ENCODE measurements at places on chromosomes 6 and 20. TPM values are rescaled to one million over a fixed set of nuclear protein-coding genes. Genes with fewer than 3 reads are reported as not detected.
A peak's percentile ranks its signal among the peaks of the same experiment; 100 is the strongest.

DNA sequence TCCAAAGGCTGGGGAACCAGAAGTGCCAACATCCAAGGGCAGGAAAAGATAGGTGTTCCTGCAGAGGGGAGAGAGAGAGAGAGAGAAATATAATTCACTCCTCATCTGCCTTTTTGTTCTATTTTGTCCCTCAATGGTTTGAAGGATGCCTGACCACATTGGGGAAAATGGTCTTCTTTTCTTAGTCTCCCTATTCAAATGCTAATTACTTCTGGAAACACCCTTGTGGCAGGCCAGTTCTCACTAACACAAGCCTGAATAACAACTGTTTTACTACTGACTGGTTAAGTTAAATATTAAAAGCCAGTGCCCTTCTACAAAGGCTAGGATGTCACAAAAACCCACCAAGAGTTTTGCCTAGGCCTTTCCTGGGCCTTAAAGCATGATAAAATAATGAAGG is 425.4 kb upstream of the HTR1E start:
- no peak overlapping the region for H3K27ac ChIP-seq
- no peak overlapping the region for H3K4me3 ChIP-seq
- H3K27me3 ChIP-seq, result no peaks in the 10 kb centered on the region
- DNase-seq, result no peak

GRCh38 chr6:19643287-19643686 is 193.9 kb upstream of the ID4 start:
- H3K27ac ChIP-seq, result no peak overlapping the region
- H3K27me3 ChIP-seq, result no peaks in the 10 kb centered on the region
- H3K36me3 ChIP-seq, result no peaks in the 10 kb centered on the region
- H3K4me1 ChIP-seq, result no peaks in the 10 kb centered on the region
- no peak for DNase-seq

- H3K4me3 ChIP-seq, result no peak overlapping the region
- H3K36me3 ChIP-seq, result no peaks in the 10 kb centered on the region
- H3K27ac ChIP-seq, result no peak overlapping the region
- no peaks in the 10 kb centered on the region for H3K4me1 ChIP-seq
- DNase-seq, result peak; percentile 90
- no peaks in the 10 kb centered on the region for H3K27me3 ChIP-seq
Observed at GRCh38 chr20:57514273-57514751, 10.6 kb downstream of the CTCFL start.

DNA sequence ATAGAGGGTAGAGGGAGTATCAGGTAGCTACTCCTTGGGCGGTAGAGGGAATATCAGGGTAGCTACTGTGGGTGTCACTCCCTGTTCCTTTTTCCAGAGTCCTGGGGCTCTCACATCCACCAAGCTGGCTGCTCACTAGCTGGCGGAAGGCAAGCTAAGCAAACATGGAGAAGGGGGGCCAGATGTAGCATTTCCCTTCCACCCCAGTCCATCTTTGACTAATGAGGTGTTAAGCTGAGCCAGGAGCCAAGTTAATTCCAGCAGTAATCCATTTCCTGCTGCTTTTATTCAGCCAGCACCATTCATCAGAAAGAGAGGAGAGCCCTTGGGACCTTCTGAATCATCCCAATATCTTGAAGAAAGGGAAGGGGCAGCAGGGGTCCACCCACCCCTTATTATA is 330.0 kb downstream of the ZFAND3 start:
- no peaks in the 10 kb centered on the region for H3K27me3 ChIP-seq
- no peak for DNase-seq
- peaks cover 9% of the 10 kb centered on the region for H3K4me1 ChIP-seq
- no peak overlapping the region for H3K27ac ChIP-seq
- no peaks in the 10 kb centered on the region for H3K36me3 ChIP-seq
- no peak overlapping the region for H3K4me3 ChIP-seq

- no peak for DNase-seq
- no peaks in the 10 kb centered on the region for H3K36me3 ChIP-seq
- H3K27ac ChIP-seq, result no peak overlapping the region
- H3K4me3 ChIP-seq, result no peak overlapping the region
- no peaks in the 10 kb centered on the region for H3K27me3 ChIP-seq
Observed at GRCh38 chr6:73030257-73030656, 195.0 kb downstream of the KHDC1L start.

- H3K4me3 ChIP-seq, result no peak overlapping the region
- no peak overlapping the region for H3K27ac ChIP-seq
- no peaks in the 10 kb centered on the region for H3K36me3 ChIP-seq
- H3K4me1 ChIP-seq, result peaks cover 18% of the 10 kb centered on the region
- no peaks in the 10 kb centered on the region for H3K27me3 ChIP-seq
Observed at GRCh38 chr6:155498370-155498769, 42.7 kb upstream of the NOX3 start.

DNA sequence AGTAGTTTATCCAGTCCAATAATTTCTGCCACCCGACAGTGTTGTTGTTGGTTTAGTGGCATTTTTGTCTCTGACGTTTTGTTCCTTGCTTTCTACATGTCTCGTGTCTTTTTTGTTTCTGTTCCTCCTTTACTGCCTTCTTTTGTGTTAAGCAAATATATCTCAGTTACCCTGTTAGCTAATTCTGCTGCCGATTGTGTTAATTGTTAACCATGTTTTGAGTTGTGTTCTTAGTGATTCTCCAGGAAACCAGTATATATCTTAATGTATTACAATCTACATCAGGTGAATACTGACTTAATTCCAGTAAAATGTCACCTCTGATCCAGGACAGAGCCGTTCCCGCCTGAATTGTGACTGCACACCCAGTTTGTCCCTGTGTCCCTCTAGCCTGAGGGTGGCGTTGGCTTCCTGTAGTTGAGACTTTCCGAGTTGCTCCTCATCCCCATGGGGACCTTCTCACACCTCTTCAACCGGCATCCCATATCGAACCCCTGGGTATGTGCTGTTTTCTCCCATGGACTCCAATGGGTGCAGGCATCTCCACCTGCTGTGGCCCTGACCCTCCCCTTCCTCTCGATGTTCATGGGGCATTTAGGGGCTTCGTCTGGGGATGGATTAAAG is 35.8 kb upstream of the BHLHE23 start:
- no peak overlapping the region for H3K27ac ChIP-seq
- H3K4me1 ChIP-seq, result no peaks in the 10 kb centered on the region
- H3K27me3 ChIP-seq, result peaks cover 13% of the 10 kb centered on the region
- H3K4me3 ChIP-seq, result no peak overlapping the region

- no peak for DNase-seq
- H3K27ac ChIP-seq, result no peak overlapping the region
- H3K4me3 ChIP-seq, result no peak overlapping the region
- H3K27me3 ChIP-seq, result peaks cover 6% of the 10 kb centered on the region
Observed at GRCh38 chr20:43765916-43766315, 39.1 kb upstream of the GTSF1L start.

- H3K4me3 ChIP-seq, result no peak overlapping the region
- DNase-seq, result peak; percentile 88
Observed at GRCh38 chr20:44637522-44638372, 13.8 kb downstream of the ADA start.

- H3K4me1 ChIP-seq, result no peaks in the 10 kb centered on the region
Observed at GRCh38 chr6:73481969-73482368, 20.4 kb downstream of the MTO1 start.

- peak overlapping the region; percentile 83 for H3K27ac ChIP-seq
- H3K36me3 ChIP-seq, result no peaks in the 10 kb centered on the region
- H3K4me3 ChIP-seq, result peak overlapping the region; percentile 20
- H3K4me1 ChIP-seq, result peaks cover 15% of the 10 kb centered on the region
Observed at GRCh38 chr6:108133594-108134179, 32.1 kb upstream of the NR2E1 start.

DNA sequence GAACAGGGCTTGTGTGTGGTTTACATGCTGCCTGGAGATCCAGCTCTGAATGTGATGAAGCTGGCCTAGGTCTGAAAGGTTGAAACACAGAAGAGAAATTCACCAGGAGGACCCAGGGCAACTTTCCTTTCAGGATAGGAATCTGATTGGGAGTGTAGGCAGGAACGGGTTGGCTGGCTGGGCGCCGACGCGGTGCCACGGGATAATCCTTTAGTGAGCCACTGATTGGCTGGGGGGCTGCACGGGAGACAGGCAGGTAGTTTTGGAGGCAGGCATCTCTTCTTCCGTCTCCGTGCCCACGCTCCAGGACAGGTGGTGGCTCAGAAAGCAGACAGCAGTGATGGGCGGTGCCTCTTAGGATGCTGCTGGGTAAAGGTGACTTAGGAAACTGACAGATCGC is 294.6 kb downstream of the CDH4 start:
- no peak overlapping the region for H3K4me3 ChIP-seq
- no peaks in the 10 kb centered on the region for H3K27me3 ChIP-seq
- no peak overlapping the region for H3K27ac ChIP-seq
- H3K36me3 ChIP-seq, result no peaks in the 10 kb centered on the region
- no peak for DNase-seq
- H3K4me1 ChIP-seq, result no peaks in the 10 kb centered on the region

- DNase-seq, result no peak
- H3K27ac ChIP-seq, result no peak overlapping the region
- H3K4me1 ChIP-seq, result no peaks in the 10 kb centered on the region
Observed at GRCh38 chr20:19412254-19412653, 199.8 kb downstream of the SLC24A3 start.

GRCh38 chr6:170284126-170284773 is 6.6 kb downstream of the DLL1 start:
- H3K27ac ChIP-seq, result no peak overlapping the region
- peaks cover 3% of the 10 kb centered on the region for H3K4me1 ChIP-seq
- H3K36me3 ChIP-seq, result no peaks in the 10 kb centered on the region
- H3K27me3 ChIP-seq, result peaks cover 36% of the 10 kb centered on the region
- DNase-seq, result peak; percentile 56

GRCh38 chr20:62734326-62734725 is 25.7 kb downstream of the NTSR1 start:
- DNase-seq, result no peak
- H3K4me3 ChIP-seq, result no peak overlapping the region
- no peaks in the 10 kb centered on the region for H3K27me3 ChIP-seq

DNA sequence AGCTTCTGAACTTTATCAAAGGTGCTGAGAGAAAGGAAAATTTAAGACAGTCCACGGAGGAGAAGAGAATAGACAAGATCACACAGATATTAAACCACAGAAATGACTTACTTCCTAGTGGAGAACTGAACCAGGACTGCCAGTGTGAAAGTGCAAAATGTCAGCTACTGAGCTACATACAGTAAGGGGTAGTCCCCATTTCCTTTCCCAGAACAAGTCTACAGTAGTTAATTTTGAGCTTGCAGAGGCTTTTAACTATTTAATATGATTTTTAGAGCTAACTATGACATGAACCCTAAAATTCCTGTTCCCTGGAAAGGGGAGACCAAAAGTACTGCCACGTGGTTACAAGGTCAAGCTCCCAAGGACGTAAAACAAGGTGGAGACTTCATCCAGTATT is 45.1 kb downstream of the CEP85L start:
- no peak overlapping the region for H3K27ac ChIP-seq
- H3K4me3 ChIP-seq, result no peak overlapping the region
- H3K36me3 ChIP-seq, result no peaks in the 10 kb centered on the region
- DNase-seq, result no peak
- no peaks in the 10 kb centered on the region for H3K4me1 ChIP-seq

- H3K27me3 ChIP-seq, result peaks cover 22% of the 10 kb centered on the region
- DNase-seq, result peak; percentile 76
- peaks cover 24% of the 10 kb centered on the region for H3K4me1 ChIP-seq
- H3K4me3 ChIP-seq, result peak overlapping the region; percentile 25
- H3K36me3 ChIP-seq, result no peaks in the 10 kb centered on the region
Observed at GRCh38 chr6:29011276-29011734, 6.2 kb upstream of the ZNF311 start.

DNA sequence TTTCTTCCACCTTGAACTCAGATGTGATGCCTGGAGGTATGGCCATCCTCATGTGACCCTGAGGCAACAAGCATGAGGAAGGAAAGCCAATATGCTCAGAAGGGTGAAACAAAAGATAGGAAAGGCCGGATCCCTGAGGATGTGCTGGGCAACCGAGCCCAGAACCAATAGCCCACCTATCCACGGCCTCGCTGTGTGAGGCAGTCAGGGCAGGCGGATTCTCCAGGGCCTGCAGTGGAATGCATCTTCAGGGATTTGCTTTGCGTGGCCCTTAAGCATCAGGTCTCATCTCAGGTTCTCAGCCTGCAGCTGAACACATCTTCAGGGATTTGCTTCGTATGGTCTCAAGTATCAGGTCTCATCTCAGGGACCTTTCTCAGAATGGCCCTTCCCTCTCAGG is 139.8 kb downstream of the ANKRD60 start:
- H3K27ac ChIP-seq, result no peak overlapping the region
- no peaks in the 10 kb centered on the region for H3K27me3 ChIP-seq
- no peaks in the 10 kb centered on the region for H3K36me3 ChIP-seq
- H3K4me1 ChIP-seq, result no peaks in the 10 kb centered on the region
- no peak overlapping the region for H3K4me3 ChIP-seq

DNA sequence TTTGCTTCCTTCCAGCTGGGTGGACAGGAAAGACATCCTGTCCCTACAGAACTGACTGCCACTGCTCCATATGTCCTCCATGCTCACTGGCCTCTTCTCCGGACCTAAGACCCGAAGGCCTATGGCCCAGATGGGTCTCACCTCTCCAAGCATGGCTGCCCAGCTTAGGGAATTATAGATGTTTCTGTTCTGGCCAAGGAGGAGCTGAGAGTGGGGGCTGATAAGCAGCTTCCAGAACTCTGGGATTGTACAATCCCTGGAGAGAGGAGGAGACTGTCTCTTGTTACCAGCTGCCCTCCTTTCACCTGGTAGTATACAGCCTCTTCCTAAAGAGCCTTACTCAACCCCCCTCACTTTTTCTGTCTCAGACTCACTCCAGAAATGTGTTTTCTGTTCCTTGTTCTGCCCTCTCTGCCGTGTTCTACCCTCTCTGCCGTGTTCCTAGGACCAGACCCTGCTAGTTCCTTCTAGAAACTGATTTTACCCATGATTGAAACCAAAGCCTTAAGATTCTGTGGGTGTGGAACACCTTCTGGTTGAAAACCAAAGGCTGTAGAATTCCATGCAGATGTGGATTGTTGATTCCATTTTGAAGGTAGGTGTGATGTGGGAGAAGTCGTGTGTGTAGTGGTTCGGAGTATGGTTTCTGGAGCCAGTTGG is 28.7 kb downstream of the ANKS1A start:
- no peak for DNase-seq
- no peak overlapping the region for H3K4me3 ChIP-seq
- H3K27ac ChIP-seq, result peak overlapping the region; percentile 63
- no peaks in the 10 kb centered on the region for H3K27me3 ChIP-seq
- no peaks in the 10 kb centered on the region for H3K36me3 ChIP-seq

PPIL6 gene
- 1.4 TPM for total RNA-seq

RBBP8NL gene
- total RNA-seq, result not detected

PET117 gene
- 7.8 TPM for total RNA-seq

ECT2L gene
- total RNA-seq, result not detected

MLN gene
- not detected for total RNA-seq

All from sigmoid colon (tissue), 7 donors.